CD4-positive, alpha-beta T cell treated with Interleukin-6 at 100 ng/mL for 8 hours (primary cell): ENCODE measurements at places on chromosomes 2 and 18.

DNA sequence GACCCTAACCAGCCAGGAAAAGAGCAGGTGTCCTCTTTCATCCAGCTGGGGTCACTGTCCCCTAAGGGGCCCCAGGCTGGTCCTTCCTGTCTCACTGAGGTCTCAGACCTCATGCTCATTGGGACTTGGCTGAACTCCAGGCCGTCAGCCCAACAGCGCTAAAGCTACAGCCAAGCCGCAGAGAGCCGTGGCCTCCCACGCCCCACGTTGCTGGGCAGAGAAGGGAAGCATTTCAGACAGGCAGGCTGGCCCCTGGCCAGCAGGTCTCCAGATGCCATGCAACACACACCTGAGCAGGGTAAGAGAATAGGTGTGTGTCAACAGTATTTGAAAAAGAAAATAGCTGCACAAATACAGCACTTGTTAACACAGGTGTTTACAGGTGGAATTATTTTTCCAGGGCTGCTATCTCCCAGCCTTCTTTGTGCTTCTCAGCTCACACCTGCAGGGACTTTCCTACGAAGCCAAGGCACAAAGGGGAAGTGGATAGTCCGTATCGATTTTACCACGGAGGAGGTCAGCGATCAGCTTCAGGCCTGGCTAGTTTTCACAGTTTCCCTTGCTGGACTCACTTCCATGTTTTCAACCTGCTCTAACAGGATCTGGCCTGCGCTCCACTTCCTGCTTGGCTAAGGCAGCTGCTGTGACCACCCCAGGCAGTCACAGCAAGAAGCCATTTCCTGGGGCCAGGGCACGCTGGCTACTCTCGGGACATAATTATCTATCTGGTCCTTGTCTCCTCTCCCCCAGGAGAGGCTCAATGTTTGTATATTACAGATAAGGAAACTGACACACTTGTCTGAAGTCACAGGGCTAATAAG lies 156.1 kb upstream of the ID2 start:
- DNase-seq: no peak

DNA sequence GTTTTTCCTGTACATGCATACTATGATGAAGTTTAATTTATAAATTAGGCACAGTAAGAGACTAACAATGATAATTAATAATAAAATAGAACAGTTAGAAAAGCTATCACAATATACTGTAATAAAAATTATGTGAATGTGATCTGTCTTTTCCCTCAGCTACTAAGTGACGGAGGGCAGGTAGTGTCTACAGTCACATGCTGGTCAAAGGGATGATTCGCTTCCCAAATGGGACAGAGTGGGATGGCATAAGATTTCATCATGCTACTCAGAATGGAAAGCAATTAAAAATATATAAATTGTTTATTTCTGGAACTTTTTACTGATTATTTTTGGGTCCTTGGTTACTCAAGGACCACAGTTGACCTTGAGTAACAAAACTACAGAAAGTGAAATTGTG lies 71.5 kb downstream of the DAW1 start:
- DNase-seq: no peak

DNA sequence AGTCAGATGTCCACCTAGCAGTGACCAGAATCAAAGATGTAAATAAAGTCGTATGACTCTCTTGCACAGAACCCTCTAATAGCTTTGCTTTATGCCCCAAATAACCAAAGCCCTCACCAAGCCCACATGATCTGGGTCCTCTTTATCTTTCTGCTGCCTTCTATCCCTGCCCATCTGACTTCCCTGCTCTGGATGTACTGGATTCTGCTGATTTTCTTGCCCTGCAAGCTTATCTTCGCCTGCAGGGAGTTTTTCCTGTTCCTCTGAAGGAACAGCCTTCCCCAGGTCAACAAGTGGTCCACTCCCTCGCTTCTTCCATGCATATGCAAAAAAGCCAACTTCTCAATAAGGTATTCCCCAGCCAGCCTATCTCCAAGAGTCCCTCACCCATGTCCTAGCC lies 18.7 kb downstream of the IL36B start:
- DNase-seq: no peak

GRCh38 chr2:174780856-174781255 lies 16.6 kb upstream of the CHRNA1 start:
- DNase-seq: no peak

- DNase-seq: no peak
These were observed 32.5 kb upstream of the CD28 start for GRCh38 chr2:203673933-203674332.

GRCh38 chr2:147925886-147926285 lies 81.1 kb downstream of the ACVR2A start:
- no peak for DNase-seq
